ENCODE measurements at places on chromosomes 3 and 15.

DNA sequence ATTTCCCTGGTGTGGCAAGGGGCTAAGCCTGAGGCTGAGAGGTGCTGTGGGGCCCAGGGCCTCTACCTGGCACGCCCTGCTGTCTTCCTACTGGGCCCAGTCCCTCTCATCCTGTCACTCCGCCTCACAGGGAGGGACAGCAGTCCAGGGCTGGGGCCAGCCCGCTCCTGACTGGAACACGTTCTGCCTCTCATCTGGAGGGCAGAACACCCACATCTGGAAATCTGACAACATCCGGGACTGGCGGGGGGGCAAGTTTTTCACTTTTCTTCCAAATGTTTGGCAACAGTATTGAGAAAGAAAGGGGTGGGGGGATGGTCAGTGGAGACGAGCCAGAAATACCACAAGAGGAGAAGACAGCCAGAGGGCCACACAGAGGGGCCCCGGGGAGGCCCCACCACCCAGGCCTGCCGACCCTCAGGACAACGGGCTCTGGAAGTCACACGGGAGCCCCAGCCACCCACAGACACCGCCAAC lies 1.8 kb upstream of the MYL3 start:
- no peak for DNase-seq

- no peak for DNase-seq
Measured at GRCh38 chr3:149417174-149417573, 39.7 kb upstream of the TM4SF1 start.

DNA sequence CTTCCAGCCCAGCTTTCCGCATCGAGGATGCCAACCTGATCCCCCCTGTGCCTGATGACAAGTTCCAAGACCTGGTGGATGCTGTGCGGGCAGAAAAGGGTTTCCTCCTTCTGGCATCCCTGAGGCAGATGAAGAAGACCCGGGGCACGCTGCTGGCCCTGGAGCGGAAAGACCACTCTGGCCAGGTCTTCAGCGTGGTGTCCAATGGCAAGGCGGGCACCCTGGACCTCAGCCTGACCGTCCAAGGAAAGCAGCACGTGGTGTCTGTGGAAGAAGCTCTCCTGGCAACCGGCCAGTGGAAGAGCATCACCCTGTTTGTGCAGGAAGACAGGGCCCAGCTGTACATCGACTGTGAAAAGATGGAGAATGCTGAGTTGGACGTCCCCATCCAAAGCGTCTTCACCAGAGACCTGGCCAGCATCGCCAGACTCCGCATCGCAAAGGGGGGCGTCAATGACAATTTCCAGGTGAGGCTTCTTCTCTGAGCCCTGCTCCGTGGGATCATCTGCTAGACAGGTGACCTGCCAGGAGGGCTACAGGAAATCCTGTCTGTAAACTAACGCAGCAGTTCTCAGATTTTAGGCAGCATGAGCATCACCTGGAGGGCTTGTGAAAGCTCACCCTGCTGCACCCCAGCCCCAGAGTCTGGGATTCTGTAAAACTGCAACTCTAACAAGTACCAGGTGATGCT lies 1.6 kb downstream of the THBS1 start:
- no peak for DNase-seq

DNA sequence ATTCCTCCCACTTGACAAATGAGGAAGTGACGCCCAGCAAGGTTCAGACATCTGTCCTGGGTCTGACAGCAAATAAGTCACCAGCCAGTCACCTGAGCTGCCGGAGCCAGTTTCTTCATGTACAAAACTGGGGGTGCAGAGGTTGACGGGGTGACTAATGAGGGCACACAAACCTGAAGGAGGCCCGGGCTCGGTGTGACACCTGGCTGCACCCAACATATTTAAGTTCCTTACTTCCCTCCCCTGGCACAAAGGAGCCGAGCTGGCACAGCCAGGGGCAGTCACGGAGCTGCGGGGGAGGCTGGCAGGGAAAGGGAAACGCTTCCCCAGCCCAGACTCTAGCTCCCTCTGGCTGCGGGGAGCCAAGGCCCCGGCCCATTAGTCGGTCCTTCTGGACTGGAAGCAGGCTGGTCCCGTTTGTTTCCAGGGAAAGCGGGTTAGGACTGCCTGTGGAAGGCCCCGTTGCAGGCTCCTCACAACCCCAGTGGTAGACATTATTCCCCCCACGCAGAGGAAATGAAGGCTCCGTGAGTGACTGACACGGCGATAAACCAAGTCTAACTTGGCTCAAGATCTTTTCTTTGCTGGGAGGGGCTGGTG lies 2.3 kb downstream of the FBXL22 start:
- DNase-seq: peak; percentile 84

- peak; percentile 56 for DNase-seq
Measured at GRCh38 chr3:14413381-14414071, 11.1 kb downstream of the SLC6A6 start.

DNA sequence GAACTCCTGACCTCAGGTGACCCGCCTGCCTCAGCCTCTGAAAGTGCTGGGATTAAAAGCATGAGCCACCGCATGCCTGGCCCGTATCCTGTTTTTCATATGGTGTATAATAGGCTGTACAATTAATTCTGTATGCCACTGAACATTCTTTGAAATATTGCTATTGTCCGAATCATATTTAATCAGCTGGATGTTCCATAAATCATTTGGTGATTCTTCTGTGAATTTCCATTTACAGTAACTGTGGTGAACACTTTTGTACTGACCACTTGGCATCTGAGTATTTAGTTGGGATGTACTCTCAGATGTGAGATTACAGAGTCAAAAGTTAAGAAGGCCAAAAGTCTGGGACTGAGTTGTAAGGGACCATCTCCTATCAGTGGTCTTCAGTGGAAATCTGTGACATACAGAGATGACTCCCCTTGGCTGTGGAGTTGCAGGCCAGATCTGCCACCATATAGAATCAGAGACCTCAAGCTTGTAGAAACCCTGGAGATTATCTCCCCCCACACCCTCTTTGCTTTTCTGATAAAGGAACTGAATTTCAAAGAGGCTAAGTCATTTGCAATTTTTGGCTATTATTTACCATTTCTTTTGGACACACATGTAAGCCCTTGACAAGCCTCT lies 25.7 kb upstream of the DYNC1LI1 start:
- DNase-seq: no peak

DNA sequence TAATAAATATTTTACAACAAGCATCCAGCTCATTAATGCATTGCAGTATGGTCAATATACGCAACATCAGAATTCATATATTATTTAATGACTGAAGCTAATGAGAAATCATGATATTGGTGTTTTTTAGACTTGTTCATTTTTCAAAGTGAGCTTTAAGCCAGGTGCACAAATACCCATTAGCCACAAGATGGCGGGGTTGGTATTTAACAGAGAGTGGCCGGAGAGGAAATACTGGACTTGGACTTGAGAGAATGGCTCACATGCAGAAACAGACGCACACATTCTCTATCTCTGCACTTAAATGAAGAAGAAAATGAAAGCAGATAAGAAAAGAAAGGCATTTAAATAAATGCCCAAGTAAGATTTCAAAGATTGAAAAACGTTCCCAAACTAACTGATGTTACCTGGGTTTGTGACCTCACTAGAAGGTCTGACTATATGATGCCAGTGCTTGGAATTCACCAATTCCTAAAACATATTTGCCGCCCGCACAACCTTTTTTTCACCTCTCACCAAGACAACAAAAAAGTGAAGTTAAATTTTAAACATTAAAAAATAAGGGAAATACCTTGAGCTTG lies 21.2 kb upstream of the CRBN start:
- peak; percentile 83 for DNase-seq
